ENCODE measurements at places on chromosomes 5 and 9. TPM values are rescaled to one million over a fixed set of nuclear protein-coding genes. Genes with fewer than 3 reads are reported as not detected.

GRCh38 chr9:71754151-71754550 lies 14.2 kb downstream of the CEMIP2 start:
- DNase-seq, result no peak

- DNase-seq, result no peak
These were observed 26.4 kb downstream of the PTGR1 start for GRCh38 chr9:111572950-111573604.

GRCh38 chr9:79134654-79135053 lies 437.1 kb upstream of the TLE4 start:
- DNase-seq, result no peak

Gene TMEM250
- total RNA-seq, result 24.3 TPM

Gene ANKRD20A1
- total RNA-seq, result not detected

Gene FRRS1L
- total RNA-seq, result 12.6 TPM

Gene HACD4
- 4.2 TPM for total RNA-seq

DNA sequence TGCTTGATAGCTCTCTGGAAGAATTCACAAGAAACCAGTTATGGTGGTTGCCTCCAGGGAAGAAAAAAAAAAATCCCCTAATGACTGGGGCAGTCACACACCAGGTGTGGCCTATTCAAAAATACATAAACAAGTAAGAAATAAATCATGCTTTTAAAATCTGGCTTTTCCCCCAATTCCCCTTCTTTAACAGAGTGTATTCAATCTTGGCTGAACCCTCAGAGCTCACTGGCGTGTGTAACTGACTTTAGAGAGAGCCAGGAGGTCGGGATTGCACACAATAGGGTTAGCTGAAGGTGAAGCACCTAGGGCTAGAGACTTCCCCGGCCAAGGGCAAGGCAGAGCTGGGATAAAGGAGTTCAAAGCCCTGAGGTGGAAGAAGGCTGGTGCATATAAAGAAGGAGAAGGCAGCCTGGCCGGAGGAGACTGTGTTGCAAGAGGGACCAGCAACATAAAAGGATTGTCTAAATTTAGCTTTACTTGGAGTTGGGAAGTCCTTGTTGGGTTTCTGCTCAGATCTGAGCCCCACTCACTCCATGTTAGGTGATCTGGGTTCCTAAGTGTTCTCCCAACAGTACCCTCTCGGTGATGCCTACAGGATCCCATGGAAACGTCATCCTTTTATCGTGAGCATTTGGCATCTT lies 19.7 kb downstream of the FNBP1 start:
- DNase-seq, result no peak

- DNase-seq, result no peak
These were observed 29.2 kb downstream of the FBXO4 start for GRCh38 chr5:41954286-41954685.

Gene DMRT3
- 0.39 TPM for total RNA-seq

DNA sequence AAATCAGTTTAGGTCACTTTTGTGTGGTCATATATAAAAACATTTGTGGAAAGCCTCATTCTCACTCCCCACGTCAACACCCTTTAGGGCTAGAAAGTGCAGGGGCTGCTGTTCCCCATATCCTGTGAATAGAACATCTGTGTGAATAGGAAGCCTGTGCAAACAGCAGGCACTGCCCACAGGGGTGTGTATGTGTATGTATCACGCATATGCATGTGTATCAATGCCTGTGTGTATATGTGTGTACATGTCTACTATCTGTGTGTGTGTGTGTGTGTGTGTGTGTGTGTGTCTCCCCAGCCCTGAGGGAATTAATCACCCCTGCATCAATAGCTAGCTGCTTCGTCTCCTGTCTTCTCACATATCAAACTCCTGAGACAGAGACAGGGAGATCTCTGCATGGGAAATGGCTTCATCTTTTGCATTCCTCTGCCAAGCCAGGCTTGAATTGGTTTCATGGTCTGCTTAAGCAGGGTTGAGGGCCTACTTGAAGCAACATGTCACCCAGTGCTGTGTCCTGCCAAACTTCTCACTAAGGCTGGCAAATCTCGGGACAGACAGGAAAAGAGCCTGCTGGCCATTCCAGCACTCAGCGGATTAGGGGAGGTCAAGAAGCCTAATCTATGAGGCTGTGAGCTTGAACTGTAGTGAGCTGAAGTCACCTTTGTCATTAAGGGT lies 265.8 kb downstream of the ADAMTSL1 start:
- DNase-seq, result no peak

- DNase-seq, result no peak
These were observed 63.3 kb downstream of the FAM174A start for GRCh38 chr5:100598446-100598845.

Data from tibial nerve (tissue), 4 donors.